ENCODE measurements at places on chromosomes 12 and 14.

- no peak for DNase-seq
These were observed 33.7 kb upstream of the PPP2R5C start for GRCh38 chr14:101727611-101728366.

- no peak for DNase-seq
These were observed 22.5 kb upstream of the ATP2B1 start for GRCh38 chr12:89731089-89731488.

- DNase-seq: no peak
These were observed 1.1 kb downstream of the SMIM10L1 start for GRCh38 chr12:11171969-11172675.

GRCh38 chr12:32819424-32819823, 63.7 kb upstream of the YARS2 start:
- DNase-seq: no peak

DNA sequence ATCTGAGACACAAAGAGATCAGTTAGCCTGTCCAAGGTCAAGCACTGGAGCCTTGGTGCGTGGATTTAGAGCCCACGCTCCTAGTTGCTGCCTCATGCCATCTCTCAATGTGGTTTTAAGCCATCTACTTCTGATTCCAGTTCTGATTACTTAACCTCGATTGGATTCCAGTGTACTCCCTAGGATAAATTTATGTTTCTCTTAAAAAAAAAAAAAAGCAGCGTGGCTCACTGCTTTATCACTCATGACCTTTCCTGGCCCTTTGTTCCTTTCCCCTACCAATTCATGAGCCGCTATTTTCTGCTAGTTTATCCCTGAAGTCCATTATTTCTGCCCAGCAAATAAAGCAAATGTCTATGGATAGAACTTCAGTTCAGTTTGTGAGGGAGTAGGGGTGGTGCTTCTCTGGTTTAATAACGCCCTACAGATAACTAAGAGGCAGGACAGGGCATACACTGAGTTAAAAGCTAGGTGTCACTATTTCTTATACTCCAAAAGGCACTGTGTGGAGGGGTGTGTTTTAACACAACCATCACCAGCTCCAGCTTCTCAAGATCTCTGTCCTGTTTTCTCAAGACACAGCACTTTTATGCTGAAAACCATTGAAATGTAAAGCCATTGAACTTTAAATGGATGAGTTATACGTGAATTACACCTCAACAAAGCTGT, 9.8 kb upstream of the PARP11 start:
- no peak for DNase-seq

- DNase-seq: no peak
These were observed 4.3 kb downstream of the GRIP1 start for GRCh38 chr12:66674495-66675122.

DNA sequence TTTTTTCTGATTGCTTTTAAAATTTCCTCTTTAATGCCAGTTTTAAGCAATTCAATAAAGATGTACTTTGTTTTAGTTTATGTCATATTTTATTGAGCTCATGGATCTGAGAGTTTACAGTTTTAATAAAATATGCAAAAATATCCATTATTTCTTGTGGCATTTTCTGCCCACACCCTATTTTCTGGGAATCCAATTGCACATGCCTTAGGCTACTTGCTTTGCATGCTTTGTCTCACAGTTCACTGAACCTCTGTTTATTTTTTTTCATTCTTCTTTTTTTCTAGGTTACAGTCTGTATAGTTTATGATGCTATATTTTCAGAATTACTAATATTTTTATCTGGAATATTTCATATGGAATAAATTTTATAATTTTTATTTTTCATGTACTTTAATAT, 1258.0 kb downstream of the FSCB start:
- DNase-seq: no peak

- no peak for DNase-seq
These were observed 41.3 kb downstream of the SLC16A7 start for GRCh38 chr12:59636945-59637691.

- no peak for DNase-seq
These were observed 242.1 kb downstream of the CACNA1C start for GRCh38 chr12:2294651-2295475.

GRCh38 chr14:100225169-100225568, 13.8 kb upstream of the YY1 start:
- DNase-seq: no peak

GRCh38 chr14:51792809-51793208, 67.6 kb upstream of the GNG2 start:
- DNase-seq: no peak

- DNase-seq: no peak
These were observed 18.4 kb downstream of the TMPO start for GRCh38 chr12:98533723-98534251.

DNA sequence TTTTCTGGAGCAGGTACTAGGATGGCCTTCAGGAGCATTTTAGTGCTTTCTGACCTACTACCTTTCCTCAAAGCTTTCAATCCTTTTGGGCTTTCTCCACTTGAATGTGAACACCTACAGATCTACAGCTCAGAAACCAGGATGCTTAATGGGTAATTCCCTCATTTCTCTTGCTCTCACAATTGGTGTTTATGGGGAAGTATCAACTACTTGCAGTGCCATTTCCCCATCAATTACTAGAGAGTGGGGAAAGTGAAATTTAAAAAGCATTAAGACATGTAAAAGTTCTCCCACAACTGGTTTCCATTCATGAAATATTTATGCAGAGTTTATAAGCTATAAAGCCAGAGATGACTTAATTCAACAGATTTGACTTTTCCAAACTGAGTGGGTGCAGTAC, 2.1 kb upstream of the YY1 start:
- no peak for DNase-seq

GRCh38 chr12:120841525-120841924, 62.6 kb downstream of the SPPL3 start:
- DNase-seq: no peak

- DNase-seq: no peak
These were observed 35.8 kb downstream of the SLC6A12 start for GRCh38 chr12:177980-178828.

GRCh38 chr14:92585981-92586937, 72.7 kb downstream of the RIN3 start:
- no peak for DNase-seq

DNA sequence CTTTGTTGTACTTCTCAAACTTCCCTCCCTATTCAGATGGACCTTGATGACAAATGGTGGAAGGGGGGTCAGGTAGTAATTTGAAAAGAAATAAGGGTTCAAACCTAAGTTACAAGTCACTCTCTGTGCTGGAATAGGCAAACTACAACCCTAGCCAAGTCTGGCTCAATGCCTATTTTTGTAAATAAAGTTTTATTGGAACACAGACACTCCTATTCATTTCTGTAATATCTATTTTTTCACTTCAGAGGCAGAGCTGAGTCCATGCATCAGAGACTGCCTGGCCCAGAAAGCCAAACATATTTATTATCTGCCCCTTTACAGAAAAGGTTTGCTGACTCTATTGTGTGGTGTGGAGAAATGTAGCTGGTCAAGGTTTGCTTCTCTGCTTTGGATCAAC, 78.4 kb upstream of the RIN3 start:
- no peak for DNase-seq

DNA sequence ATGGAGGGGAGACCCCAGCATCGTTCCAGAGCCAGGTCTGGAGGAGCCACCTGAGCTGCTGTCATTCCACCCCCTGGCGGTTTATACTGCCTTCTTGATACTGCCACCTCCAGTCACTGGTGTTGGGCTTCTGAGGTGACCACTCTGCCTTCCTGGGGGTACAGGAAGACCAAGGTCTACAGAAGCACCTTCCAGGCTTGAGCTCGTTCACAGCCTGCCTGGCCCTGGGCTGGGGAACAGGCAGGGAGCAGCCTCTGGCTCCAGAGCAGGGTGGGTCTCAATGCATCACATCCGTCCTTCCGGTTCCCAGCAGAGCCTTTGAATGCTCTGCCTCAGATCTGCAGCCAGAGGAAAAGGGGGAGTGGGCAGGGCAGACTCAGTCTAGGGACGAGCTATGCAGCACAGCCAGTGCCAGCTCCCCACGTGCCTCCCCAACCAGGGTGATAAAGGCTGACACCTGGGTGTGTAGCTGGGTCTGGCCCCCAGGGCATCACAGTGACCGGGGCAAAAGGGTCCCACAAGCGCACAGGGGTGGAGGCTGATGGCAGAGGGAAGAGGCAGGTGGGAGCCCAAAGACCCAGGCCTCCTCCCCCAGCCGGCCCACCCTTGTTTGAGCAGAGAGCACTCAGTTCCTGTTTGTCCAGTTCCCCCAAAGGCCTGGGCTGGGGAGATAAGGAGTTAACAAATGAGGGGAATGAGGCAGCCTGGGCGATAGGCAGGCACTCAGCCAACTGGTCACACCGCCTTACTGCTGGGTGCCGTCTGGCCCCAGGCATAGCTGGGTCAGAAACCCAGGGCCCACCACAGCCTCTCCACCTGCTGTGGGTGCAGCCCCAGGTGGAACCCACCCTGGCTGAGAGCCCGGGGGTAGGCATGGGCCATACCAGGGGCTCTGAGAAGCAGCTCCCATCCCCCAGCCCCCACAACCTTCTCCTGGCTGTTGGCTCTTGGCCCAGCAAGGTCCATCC, 17.1 kb downstream of the DEGS2 start:
- no peak for DNase-seq

GRCh38 chr12:10369557-10370415, 20.1 kb downstream of the KLRK1 start:
- no peak for DNase-seq

DNA sequence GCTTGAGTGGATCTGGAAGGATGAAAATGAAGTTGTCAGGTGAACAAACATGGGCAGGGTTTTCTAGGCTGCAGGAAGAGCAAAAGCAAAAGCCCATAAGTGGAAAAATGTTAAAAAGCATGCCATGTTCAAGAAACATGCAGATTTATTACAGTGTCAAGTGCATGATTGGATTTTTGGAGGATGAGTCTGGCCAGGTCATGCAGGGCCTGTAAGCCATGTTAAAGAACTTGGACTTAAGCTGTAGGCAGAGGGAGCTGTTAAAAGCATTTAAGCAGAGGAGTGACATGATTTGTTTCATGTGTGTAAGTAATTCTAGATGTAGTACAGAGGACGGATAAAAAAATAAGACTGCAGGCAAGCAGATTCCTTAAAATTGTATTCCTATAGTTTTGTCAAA, 16.3 kb upstream of the SINHCAF start:
- no peak for DNase-seq

DNA sequence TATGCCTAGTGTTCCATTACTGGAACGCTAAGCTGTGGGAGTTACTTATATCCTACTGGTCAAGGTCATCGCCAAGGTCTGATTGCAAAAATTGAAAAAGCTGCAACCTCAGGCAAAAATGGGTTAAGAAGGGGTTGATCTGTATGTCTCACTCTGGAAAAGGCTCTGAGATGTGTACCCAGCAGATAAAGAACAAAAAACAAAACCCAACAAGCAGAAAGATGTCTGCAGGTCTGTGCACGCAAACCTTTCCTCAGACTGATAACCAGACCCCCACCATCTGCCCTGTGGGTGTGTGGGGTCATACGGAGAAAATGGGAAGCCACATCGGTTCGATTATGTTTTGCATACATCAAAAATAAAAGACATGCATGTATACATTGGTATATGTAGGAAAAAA, 56.4 kb downstream of the TESC start:
- DNase-seq: no peak
